ENCODE measurements at places on chromosomes 1 and 21.

- no peak for DNase-seq
These were observed 280.2 kb upstream of the PLXNA2 start for GRCh38 chr1:208524376-208524775.

GRCh38 chr1:63864224-63864641, 90.4 kb downstream of the ROR1 start:
- DNase-seq: no peak

DNA sequence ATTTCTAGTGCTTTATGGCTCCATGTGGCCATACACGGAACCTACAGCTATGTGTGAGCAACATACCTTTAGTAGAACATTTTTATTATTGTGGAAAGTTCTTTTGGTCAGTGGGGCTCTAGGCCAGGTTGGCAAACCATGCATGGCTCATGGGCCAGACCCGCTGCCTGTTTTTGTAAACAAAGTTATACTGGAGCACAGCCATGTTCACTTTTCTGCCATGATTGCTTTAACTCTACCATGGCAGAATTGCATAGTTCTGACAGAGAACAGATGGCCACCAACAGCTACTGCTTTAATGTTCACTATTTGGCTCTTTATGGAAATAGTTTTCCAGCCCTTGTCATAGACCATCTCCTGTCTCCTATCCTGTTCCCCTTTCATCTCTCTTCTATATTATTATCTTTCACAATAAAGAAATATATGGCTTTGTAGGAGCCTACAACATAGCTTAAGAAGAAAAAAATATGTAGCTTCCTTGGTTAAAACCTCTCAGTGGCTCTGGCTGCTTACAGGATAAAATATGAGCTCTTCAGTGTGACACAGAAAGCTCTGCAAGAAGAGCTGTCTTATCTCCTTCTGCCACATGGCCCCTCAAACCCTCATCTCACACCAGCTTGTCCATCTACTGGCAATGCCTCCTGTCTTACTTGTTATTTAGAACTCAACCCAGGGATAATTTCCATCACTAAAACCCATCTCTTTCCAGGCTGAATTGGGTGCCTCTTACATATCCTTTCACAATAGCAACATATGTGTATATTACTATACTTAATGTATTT, 54.6 kb upstream of the RWDD3 start:
- no peak for DNase-seq

DNA sequence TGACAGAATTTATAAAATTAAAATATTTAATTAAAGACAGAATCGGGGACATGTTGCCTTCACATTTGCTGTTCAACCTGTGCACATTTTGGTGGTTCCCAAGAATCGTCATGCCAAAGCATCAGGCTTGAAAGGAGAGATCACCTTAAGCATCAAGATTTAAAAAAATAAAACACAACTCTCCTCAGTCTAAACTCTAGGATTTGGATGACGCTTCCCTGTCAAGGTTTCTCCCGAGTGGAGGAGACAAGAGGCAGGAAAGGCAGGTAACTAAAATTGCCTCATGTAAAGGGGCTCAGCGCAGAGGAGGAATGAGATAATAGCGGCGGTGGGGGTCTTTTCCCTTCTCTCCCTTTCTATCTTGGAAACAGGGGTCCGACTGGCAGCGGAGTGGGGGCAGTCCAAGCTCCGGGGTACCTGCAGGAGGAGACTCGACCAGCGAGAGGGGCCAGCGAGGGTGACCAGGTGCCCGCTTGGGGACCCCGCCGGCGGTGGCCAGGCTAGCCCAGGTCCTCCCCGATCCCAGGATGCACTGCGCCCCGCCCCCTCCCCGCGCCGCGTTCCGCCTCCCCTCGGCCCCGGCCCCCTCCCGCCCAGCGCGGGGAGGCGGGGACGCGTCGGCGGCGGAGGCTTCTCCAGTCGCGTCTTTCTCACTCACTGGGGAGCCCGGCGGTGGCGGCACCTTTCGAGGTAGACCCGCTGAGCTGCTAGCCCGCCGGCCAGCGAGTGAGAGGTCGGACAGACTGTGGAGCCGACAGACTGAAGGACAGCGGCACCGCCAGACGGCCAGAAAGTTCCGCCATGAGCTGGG, at the start of gene FNBP1L:
TSS of gene FNBP1L (plus strand) at position 638 of the 811 bp plus-strand sequence. CDS start at position 802, 164 bp downstream.
- peak; percentile 34 for DNase-seq

DNA sequence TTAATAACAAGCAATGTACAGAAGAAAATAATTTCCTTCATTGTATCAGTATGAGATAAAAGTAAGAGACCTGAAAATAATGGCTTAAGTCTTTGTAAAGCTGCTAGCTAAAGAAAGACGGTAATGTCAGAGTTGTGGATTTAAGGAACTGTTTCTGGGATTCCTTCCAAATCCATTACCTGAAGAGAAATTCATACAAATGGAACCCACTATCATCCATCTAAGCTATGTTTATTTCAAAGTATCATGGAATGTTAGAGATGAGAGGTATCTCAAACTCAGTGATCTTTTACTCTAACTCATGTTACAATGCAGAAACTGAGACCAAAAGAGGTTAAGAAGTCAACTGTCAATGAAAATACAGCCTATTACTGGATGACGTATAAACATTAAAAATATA, 197.7 kb downstream of the DENND1B start:
- DNase-seq: no peak

DNA sequence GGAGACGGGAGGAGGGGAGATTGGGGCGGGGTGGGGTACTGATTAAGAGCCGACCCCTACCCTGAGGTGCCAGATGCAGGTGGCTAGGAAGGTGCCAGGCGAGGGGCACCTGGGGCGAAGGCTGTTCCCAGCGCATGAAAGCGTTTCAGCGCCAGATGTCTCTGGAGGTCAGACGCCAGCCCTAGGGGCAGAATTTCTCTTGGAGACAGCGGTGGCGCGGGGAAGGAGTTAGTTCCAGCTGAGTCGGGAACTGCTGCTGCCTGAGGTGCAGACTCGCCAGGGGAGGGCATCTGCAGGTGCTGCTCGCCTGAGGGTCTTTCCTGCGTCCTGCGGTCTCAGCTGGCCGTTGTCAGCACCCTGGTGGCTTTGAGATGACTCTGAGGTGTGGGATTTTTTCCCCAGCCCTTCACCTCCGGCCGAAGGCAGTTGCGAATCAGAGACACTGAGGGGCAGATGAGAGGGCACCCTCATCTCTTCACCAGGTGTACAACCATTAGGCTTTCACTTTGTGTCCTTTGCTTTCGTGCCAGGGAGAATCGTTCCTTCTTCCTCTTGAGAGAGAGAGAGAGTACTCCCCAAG, 539 bp downstream of the CGN start:
- no peak for DNase-seq

- no peak for DNase-seq
These were observed 53.0 kb downstream of the GPR161 start for GRCh38 chr1:168083456-168084325.

GRCh38 chr1:210407207-210407886, 78.6 kb downstream of the HHAT start:
- DNase-seq: peak; percentile 25

GRCh38 chr1:100528871-100529270, 9.1 kb upstream of the GPR88 start:
- DNase-seq: no peak

DNA sequence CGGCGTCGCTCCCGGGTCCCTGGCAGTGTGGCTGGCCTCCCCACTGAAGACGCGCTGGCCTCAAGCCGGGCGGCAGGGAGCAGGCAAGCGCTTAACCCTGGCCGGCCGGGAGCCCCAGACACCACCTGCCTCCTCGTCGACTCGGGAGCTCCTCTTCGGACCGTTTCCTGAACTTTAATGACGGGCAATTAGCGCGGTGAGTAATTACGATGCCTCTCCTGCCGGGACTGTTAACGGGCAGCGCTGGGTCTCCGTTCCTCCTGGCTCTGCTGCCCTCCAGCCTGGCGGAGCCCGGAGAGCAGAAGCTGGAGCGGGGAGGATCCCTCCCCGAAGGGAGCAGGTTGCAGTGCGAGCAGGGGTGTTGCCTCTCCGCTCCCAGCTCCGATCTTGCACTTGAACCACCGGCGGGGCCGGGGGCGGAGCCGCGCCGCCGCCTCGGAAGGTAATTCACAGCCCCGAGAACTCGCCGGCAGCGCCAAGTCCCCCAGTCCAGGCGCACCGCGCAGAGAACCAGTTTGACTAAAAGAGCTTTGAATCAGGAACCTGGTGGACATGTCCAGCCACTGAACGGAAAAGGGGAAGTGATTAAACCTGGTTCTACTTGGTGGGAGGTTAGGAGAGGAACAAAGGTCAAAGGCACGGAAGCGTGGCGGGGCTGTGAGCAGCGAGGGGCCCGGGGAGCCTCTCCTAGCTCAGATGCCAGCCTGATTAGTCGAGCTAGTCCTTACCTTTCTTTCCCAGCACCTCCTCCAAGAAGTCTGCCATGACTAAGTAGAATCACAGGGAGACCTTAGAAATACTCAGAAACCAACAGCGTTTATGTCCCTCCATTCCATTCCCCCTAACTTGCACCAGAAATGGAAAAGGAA, 18.3 kb upstream of the PLEKHA6 start:
- peak; percentile 8 for DNase-seq

GRCh38 chr1:28132171-28133167, 44.0 kb downstream of the PTAFR start:
- no peak for DNase-seq

- no peak for DNase-seq
These were observed 112.3 kb upstream of the IFFO2 start for GRCh38 chr1:19068639-19069276.

GRCh38 chr1:167110586-167110985, 16.7 kb downstream of the STYXL2 start:
- DNase-seq: no peak

DNA sequence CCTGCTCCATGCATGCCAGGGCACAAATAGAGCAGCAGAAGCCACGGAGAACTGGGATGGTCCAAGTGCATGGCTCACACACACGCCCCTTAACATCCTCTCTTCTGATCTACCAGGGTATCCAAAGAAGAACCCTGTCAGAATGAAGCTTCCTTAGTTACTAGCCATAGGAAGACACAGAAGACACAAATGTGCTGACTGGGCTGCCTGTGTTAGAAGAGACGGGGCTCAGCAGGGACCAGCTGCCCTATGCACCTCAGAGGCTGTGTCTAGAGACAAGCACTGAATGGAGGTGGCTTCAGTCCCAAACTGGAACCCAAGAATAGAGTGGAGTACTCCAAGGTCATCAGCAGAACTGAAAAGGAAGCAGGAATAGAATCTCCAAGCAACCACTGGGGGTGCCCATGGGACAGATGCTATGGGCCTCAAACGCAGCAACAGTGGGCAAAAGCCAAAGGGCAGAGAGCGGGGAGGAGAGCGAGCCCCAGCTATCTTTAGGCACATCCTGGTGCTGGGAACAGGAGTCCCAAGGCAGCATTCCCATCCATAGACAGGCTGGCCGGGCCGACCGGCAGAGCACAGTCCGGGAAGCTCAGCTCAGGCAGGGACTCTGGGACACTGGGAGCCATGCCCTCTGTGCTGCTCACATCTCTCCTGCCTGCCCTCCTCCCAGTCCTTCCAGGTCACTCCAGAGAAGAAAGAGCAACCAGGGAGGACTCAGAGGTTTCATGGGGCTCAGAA, 9.5 kb downstream of the SLC6A9 start:
- DNase-seq: no peak

DNA sequence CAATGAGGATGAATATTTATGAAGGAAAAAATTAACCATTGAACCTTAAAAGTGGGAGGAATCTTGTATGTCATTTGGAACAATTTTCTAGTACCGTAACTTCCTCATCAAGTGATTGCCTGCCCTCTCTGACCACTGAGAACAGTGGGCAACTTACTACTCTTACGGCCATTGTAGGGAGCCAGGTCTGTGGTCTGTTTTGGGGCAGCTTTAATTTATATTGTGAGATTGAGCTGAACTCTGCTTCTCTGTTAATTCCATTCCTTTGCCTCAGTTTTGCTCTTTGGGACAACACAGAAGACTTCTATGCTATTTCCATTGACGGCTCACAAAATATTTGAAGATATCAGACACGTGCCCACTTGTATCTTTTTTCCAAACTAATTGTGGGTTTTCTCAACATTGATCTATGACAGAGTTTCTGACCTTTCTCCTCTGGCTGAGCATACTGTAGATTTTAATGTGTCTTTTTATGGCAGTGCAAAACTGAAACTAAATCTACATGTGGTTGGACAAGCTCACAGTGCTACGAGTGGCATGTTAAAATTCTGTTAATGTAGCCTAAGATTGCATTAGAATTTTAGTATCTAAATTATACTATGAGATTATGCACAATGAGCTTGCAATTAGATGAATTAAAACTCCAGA, 27.8 kb upstream of the ZNF281 start:
- DNase-seq: no peak

GRCh38 chr1:64896551-64896950, 69.8 kb downstream of the JAK1 start:
- no peak for DNase-seq

- DNase-seq: no peak
These were observed 66.8 kb downstream of the OBSCN start for GRCh38 chr1:228274452-228275178.

DNA sequence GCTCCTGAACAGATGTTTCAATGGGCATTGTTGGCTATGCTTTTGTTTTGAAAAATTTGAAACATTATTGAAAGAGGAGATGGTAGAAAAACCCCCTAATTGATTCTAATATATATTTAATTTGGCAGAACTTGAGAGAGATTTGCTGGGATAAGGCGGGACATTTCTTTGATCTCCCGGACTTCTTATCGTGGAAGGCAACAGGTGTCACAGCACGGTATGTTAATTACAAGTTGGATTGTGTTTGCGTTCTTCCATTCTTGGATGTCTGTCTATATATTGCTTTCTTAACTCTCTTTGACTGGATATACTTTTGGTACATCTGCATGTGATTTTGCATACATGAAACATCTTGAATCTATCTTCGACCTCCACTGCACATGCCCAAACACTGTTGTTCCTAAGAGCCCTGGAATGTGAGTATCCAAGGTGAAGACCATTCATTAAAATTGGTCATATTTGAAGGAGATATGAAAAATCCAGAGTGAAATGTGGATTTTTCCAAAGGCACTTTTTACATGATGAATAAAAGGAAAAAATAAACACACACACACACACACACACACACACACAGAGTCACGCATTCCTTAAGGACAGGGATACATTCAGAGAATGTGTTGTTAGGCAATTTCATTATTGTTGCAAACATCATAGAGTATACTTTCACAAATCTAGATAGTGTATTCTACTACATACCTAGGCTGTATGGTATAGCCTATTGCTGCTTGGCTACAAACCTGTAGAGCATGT, 81.9 kb downstream of the FGGY start:
- no peak for DNase-seq

DNA sequence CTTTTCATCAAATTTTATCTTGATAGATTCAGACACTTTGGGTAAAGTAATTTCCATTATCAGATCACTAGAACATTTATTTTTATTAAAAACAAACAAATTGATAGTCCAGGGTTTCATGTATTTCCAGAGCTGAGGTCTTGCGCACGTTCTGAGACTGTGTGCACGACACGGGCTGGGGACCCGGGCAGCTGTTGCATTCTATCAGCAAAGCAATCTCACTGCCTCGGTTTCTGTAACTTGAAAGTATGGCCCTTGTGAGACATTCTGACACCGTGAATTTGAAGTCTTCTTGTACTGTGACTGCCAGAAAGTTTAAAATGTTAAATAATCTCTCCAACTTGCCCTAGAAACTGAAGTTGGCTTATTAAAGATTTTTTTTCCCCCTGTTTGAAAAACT, 746.9 kb upstream of the ADGRL2 start:
- DNase-seq: no peak

- DNase-seq: no peak
These were observed 73.1 kb upstream of the GJB5 start for GRCh38 chr1:34681480-34682451.

Measured in T-helper 22 cell (primary cell).